ENCODE measurements at places on chromosomes 3 and 15. TPM values are rescaled to one million over a fixed set of nuclear protein-coding genes. Genes with fewer than 3 reads are reported as not detected.

The CCR5 gene
- total RNA-seq: 1.9 TPM

DNA sequence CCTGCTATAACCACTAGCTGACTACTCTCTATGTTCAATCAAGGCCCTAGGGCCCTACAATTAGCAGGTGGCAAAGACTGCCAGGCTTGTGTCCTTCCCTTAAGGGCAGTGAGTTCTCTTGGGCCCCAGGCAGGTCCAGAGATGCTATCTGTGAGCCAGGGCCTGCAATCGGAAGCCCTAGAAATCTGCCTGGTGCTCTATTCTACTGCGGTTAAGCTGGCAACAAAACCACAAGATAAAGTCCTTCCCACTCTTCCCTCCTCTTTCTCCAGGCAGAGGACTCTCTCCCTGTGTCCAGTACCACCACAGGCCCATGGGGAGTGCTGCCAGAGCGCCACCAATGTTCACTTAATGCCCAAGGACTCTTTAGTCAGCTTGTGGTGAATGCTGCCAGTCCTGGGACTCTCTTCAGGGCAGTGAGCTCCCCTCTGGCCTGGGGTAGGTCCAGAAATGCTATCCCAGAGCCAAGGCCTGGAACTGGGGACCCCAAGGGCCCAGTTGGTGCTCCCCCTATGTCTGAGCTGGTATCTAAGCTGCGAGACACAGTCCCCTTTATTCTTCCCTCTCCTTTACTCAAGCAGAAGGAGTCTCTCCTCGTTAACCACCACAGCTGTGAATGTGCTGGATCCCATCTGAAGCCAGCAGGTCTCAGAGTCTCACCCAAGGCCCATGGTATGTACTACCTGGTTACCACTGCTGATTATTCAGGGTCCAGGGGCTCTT lies 34.7 kb downstream of the XXYLT1 start:
- H3K4me1 ChIP-seq: no peaks in the 10 kb centered on the region
- DNase-seq: peak; percentile 10

The FEZF2 gene
- not detected for total RNA-seq

DNA sequence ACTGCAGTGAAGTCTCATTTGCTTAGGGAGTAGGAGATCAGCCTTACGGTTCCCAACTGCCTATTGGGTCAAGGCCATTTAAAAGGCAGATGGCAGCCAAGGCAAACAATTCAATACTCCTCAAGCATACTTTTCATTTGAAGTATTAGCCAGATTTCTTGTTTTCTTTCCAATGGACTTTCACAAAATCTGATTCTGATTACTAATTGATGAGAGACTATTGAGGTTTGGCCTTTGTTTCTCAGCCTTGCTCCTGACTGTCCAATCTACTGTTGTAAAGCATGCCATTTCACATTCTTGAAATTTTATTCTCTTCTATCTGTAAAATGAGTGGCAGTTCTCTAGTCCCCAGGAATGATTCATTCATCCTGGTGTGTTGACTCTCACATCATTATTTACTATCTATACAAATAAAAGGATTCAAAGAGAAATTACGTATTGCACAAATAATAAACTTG lies 166.2 kb upstream of the TGFBR2 start:
- no peak overlapping the region for H3K27ac ChIP-seq
- DNase-seq: no peak
- H3K4me1 ChIP-seq: no peaks in the 10 kb centered on the region
- no peaks in the 10 kb centered on the region for H3K36me3 ChIP-seq
- H3K27me3 ChIP-seq: no peaks in the 10 kb centered on the region

- H3K4me1 ChIP-seq: no peaks in the 10 kb centered on the region
- no peak overlapping the region for H3K4me3 ChIP-seq
- H3K27me3 ChIP-seq: no peaks in the 10 kb centered on the region
- no peak overlapping the region for H3K27ac ChIP-seq
- no peak for DNase-seq
- H3K36me3 ChIP-seq: no peaks in the 10 kb centered on the region
Observed at GRCh38 chr15:73946046-73946721, 19.9 kb downstream of the LOXL1 start.
